ENCODE measurements at places on chromosomes 5 and 9. TPM values are rescaled to one million over a fixed set of nuclear protein-coding genes. Genes with fewer than 3 reads are reported as not detected.

FAXDC2 gene
- 1.0 TPM for polyA plus RNA-seq

HTR1A gene
- polyA plus RNA-seq, result not detected

STPG3 gene
- polyA plus RNA-seq, result not detected

C9orf50 gene
- polyA plus RNA-seq, result not detected

HMCN2 gene
- polyA plus RNA-seq, result not detected

C9orf153 gene
- not detected for polyA plus RNA-seq

CCDC152 gene
- 3.4 TPM for polyA plus RNA-seq

BARHL1 gene
- polyA plus RNA-seq, result not detected

CYSRT1 gene
- 0.32 TPM for polyA plus RNA-seq

SH3PXD2B gene
- not detected for polyA plus RNA-seq

MARVELD2 gene
- 1.4 TPM for polyA plus RNA-seq

All from CD8-positive, alpha-beta memory T cell (primary cell).